ENCODE measurements at places on chromosomes 6 and 20.
A peak's percentile ranks its signal among the peaks of the same experiment; 100 is the strongest.

- DNase-seq = peak; percentile 40
These were observed 24.0 kb upstream of the HDAC2 start for GRCh38 chr6:113994934-113995342.

- DNase-seq = no peak
These were observed 6.6 kb downstream of the MOG start for GRCh38 chr6:29663300-29664042.

- no peak for DNase-seq
These were observed 31.8 kb downstream of the CPXM1 start for GRCh38 chr20:2768632-2769015.

GRCh38 chr20:4773736-4774135 lies 52.0 kb downstream of the PRND start:
- no peak for DNase-seq

DNA sequence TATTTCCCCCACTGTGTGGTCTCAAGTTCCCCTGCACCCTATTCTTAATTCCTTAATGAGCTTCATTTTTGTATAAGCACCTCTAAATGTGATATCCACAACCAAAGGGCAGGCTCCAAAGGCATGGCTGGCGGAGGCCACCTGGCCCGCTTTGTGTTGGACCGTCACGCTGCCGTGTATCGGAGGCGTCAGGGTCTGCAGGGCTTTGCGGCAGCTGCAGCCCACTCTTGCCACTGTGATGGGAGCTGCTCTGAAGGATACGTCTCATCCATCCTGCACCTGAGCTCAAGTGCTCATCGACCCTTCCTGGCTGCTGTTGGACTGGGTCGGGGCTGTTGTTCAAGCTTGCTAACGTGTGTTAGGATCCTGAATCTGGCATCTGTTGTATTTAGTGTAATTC lies 177.6 kb downstream of the ARID1B start:
- no peak for DNase-seq

DNA sequence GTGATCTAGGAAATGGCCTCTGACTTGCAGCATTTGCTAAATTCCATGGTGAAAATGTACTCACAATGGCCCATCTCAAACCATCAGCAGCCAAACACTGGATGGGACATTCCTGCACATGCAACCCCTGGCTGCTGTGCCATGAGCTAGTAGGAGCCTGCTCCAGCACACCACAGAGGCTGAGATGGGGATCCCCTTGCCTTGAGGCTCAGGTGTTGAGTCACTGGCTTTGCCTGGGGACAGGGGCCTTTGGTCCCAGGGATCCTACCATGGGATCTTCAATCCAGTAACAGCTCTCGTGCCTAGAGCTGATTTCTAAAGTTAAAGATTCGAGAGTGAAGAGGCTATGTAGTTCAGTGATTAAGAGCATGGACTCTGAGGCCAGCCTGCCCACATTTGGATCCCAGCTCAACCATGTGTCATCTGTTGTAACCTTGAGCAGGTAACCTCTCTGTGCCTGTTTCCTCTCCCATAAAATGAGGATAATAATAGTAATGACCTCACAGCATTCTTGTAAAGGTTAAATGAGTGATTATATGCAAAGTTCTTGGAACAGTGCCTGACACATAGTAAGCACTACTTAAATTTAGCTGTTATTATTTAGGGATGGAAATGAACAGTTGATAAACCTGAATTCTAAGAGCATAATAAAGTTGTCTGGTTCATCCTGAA lies 16.4 kb downstream of the FOXQ1 start:
- DNase-seq = no peak

GRCh38 chr6:106539936-106540335 lies 89.4 kb downstream of the RTN4IP1 start:
- DNase-seq = no peak

DNA sequence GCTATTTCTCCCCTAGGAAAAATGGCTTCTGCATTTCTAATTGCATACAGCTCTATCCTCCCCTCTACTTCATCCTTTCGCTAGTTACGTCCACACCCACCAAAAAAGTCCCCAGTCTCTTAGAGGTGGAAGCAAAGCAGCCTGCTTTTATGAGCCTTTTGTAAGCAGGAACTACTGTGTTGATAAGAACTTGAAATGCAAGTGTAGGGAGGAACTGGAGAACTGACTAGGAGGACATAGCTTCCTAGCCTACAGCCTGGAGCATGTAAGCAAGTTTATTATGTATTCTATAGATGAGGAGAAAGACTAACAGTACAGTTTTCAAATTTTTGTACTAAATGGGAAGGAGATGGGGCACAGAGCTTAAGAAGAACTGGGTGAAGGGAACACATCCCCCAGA lies 10.3 kb downstream of the ARHGAP18 start:
- no peak for DNase-seq

GRCh38 chr6:116329156-116329555 lies 41.6 kb upstream of the DSE start:
- DNase-seq = no peak

DNA sequence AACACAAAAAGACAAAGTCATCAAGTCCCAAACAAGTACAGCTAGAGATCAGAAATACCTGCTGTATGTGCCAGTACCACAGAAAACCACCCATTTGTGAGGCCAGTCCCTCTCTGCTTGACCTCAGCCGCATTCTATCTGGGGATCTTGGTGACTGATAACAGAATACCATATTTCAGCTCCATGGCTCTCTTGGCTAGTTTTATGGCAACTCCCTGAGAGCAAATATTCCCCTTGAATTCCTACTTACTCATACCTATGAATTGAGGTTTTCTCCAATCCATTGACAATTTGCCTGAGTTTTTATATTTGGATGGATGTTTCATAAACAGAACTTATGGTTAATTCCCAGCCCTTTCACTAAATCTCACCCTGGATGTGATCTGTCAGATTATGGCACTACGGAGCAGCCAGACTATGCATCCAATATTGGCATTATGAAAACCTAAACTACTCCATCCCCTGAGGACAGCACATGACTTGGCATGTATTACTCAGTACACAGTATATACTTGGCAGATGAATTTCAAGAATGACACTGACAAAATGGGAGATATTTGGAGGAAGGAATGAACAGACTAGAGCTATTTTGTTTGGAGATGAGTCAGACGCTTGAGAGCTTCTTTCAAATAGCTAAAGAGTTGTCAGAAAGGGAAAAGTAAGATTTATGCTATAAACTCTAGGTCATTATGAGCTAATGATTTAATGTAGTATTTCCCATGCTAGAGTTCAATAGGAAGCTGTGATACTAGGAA lies 95.7 kb downstream of the PRDM1 start:
- DNase-seq = no peak

- no peak for DNase-seq
These were observed 16.7 kb downstream of the MAP3K5 start for GRCh38 chr6:136775548-136775947.

- no peak for DNase-seq
These were observed 64.7 kb downstream of the C6orf118 start for GRCh38 chr6:165244524-165245247.

DNA sequence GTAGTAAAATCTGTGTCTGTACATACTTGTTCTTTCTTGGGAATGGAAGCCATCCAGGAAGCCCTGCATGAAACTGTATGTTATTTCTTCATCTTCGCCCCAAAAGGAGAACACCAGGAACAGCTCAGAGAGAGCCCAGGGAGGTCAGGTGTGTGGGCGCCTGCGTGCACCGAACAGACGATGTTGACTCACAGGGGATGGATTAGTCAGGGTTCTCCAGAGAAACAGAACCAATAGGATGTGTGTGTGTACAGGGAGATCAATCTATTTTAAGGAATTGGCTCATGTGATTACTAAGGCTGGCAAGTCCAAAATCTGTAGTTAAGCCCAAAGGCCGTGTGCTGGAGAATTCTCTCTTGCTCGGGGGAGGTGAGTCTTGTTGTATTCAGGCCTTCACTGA lies 45.7 kb downstream of the RNASET2 start:
- DNase-seq = no peak

GRCh38 chr6:138815797-138816528 lies 20.1 kb downstream of the ECT2L start:
- DNase-seq = no peak

- no peak for DNase-seq
These were observed 1019.3 kb upstream of the ADGRB3 start for GRCh38 chr6:67615796-67616195.

- peak; percentile 95 for DNase-seq
These were observed 40.1 kb downstream of the OR2B2 start for GRCh38 chr6:27871924-27872638.

GRCh38 chr6:149357726-149358538 lies 40.4 kb downstream of the TAB2 start:
- DNase-seq = no peak

DNA sequence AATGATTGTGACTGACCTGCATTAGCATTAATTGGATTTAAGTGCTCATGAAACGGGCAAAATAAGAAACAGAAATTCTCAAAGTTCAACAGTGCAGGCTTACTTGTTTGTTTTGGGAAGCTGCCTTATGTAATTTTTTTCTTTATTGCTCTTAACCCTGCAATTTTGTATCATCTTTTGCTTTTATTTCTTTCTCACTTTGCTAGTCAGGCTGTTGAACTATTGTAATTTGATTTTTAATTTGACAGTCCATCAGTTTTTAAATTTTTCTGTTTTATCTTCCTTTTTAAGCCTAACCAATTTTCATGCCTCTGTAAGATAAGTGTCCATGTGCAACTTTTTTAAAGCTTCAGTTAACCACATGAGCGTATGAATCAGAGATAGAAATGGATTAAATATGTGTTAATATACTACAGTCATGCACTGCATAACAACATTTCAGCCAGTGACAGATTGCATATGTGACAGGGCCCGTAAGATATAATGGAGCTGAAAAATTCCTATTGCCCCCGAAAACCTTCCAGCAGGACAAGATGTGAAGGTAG lies 44.6 kb downstream of the PEX7 start:
- no peak for DNase-seq

DNA sequence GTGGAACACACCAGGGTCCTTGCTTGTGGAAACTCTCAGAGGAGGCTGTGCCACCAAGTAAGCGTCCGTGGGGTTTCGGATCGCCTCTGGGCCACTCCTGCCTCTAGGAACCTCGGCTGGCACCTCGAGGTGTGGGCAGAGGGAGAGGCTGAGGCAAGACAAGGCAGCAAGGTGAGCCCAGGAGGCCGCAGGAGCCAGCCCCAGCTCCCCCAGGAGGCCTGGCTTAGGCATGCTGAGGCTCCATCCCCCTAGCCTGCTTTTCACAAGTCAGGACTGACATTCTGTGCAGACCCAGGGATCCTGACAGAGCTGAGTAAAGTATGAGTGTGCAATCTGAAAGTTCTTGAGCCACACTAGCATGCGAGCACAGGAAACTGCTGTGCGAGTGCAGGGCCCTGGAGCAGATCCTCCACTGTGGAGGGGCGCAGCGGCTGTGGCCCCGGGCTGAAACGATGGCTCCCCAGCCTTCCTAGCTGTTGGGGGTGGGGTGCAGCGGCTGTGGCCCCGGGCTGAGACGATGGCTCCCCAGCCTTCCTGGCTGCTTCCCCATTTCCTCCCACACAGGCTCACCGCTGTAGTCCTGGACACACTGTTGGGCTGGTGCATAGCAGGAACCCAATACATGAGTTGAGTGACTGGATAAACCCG lies 75.2 kb upstream of the CD93 start:
- no peak for DNase-seq

GRCh38 chr6:45438151-45438550 lies 60.4 kb upstream of the SUPT3H start:
- DNase-seq = no peak

- no peak for DNase-seq
These were observed 50.4 kb downstream of the NOL4L start for GRCh38 chr20:32534661-32535240.

- no peak for DNase-seq
These were observed 62.9 kb downstream of the SUN5 start for GRCh38 chr20:32941155-32941885.

DNA sequence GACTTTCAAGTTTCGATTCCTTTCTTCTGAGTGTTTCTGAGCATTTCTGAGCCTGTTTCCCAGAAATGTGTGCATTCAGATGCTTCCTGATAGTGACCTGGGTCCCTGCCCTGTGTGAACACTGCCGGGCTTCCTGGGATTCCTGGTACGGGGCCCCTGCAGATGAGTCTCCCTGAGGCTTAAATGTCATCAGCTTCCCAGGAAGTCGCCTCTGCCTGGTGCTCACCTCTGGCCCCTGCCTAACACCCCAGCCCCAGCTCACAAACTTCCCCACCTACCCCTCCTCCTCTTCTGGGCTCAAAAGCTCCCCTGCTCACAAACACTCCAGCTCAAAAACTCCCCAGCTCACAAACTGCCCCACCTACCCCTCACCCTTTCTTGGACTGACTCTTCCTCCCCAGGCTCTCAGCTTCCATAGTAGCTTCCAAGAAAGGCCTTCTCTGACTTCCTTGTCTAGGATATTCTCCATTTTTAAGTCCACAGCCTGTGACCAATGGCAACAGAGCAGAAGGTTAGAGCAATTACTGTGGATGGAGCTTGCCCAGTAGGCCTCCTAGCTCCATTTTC lies 42.0 kb downstream of the TGM2 start:
- DNase-seq = no peak

- no peak for DNase-seq
These were observed 13.1 kb downstream of the OR5V1 start for GRCh38 chr6:29355603-29356002.

GRCh38 chr20:24684956-24685691 lies 215.7 kb downstream of the SYNDIG1 start:
- DNase-seq = no peak

DNA sequence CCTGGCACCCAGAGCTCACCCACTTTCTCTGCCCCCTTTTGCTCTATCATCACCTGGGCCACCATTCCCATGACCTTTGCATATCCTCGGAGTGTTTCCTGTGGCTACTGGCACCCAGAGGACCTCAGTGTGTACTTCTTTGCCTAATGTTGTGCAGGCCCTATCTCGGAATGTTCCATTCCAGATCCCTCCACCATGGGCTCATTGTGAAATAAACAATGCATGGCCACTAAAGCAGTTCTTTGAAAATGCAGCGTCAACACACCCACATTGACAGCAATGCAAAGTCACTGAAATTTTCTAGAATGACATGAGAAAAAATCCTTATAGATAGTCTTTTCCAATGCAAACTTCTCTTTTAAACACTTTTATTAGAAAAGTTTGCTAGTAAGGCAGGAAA lies 72.9 kb upstream of the AGPAT4 start:
- DNase-seq = no peak

DNA sequence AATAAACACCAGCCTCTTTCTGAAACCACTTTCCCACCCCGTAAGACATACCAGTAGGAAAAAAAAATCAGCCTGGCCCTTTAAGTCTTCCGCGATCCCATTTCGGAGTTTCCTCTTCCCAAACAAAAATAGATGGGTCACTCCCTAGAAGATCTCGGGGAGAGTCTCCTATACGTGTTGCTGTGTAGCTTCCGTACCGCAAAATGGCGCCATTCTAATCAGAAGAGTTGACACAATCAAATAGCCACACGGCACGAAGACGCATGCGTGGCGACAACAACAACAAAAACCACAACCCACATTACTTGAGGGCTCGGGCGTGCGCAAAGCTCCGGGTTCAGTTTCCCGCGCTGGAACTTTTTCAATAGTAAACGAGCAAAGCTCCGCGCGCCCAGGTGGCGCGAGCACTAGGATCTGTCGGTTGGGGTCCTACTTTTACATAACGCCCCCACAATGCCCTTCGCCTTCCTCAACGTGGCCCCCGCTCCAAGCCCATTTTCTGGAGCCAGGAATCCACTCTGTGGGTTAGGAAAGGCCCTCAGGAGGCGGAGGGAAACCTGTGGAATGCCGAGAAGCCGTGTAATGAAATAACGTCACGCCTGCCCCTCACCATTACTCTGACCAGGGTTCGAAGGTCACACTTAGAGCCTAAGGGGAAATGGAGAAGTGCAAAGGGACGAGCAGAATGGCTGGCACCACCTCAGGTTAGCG lies at the start of gene GPANK1:
Gene GPANK1 (minus strand): TSS at position 208 of the 711 bp plus-strand sequence. CDS start 519 bp downstream, outside the sequence.
- peak; percentile 84 for DNase-seq

- no peak for DNase-seq
These were observed 35.0 kb downstream of the FAM162B start for GRCh38 chr6:116730513-116730912.

GRCh38 chr6:105058316-105058715 lies 101.4 kb downstream of the LIN28B start:
- DNase-seq = no peak
